ENCODE measurements at places on chromosomes 6 and 20. TPM values are rescaled to one million over a fixed set of nuclear protein-coding genes. Genes with fewer than 3 reads are reported as not detected.
A peak's percentile ranks its signal among the peaks of the same experiment; 100 is the strongest.

Gene PBOV1
- total RNA-seq = not detected

Gene MUC21
- total RNA-seq = 2.1 TPM

Gene ZNF165
- total RNA-seq = 2.9 TPM

Gene SNAP91
- not detected for total RNA-seq

- H3K4me3 ChIP-seq = no peak overlapping the region
- no peak for DNase-seq
- no peaks in the 10 kb centered on the region for H3K4me1 ChIP-seq
- no peaks in the 10 kb centered on the region for H3K27me3 ChIP-seq
- H3K27ac ChIP-seq = no peak overlapping the region
- H3K36me3 ChIP-seq = no peaks in the 10 kb centered on the region
Observed at GRCh38 chr6:91730710-91731109, 1143.8 kb upstream of the MAP3K7 start.

- H3K4me3 ChIP-seq = no peak overlapping the region
- DNase-seq = no peak
- no peaks in the 10 kb centered on the region for H3K4me1 ChIP-seq
- H3K27ac ChIP-seq = no peak overlapping the region
Observed at GRCh38 chr6:111242452-111242851, 155.1 kb downstream of the SLC16A10 start.

GRCh38 chr20:25394276-25394675 is 3.6 kb upstream of the ABHD12 start:
- peaks cover 8% of the 10 kb centered on the region for H3K4me1 ChIP-seq
- no peak overlapping the region for H3K27ac ChIP-seq
- H3K4me3 ChIP-seq = no peak overlapping the region
- no peak for DNase-seq
- no peaks in the 10 kb centered on the region for H3K27me3 ChIP-seq
- H3K36me3 ChIP-seq = no peaks in the 10 kb centered on the region

DNA sequence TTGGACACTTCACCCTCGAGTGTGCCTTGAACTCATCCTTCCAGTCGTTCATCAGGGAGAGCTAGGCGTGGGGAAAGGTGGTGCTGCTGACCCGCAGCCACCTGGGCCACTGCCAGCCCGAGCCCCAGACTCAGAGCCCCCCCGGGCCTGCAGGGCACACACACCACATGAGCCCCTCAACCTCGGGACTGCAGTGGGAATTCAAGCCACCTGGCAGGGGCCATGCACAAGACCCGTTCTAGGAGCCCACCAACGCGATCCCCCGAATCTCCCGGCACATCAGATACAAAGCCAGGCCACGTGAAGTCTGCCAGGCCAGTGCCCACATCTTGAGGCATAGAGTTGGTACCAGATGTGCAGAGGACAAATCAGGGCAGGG is 2.8 kb downstream of the ZNF512B start:
- H3K36me3 ChIP-seq = peaks cover 29% of the 10 kb centered on the region
- no peaks in the 10 kb centered on the region for H3K27me3 ChIP-seq
- peaks cover 16% of the 10 kb centered on the region for H3K4me1 ChIP-seq
- DNase-seq = peak; percentile 63
- H3K27ac ChIP-seq = no peak overlapping the region

GRCh38 chr20:54622333-54623295 is 147.2 kb downstream of the DOK5 start:
- no peaks in the 10 kb centered on the region for H3K27me3 ChIP-seq
- H3K27ac ChIP-seq = no peak overlapping the region
- no peak for DNase-seq
- no peaks in the 10 kb centered on the region for H3K36me3 ChIP-seq

- no peaks in the 10 kb centered on the region for H3K27me3 ChIP-seq
- no peaks in the 10 kb centered on the region for H3K4me1 ChIP-seq
- H3K4me3 ChIP-seq = no peak overlapping the region
- no peak for DNase-seq
- peaks cover under 1% of the 10 kb centered on the region for H3K36me3 ChIP-seq
Observed at GRCh38 chr6:29739136-29739881, 16.1 kb downstream of the HLA-F start.

DNA sequence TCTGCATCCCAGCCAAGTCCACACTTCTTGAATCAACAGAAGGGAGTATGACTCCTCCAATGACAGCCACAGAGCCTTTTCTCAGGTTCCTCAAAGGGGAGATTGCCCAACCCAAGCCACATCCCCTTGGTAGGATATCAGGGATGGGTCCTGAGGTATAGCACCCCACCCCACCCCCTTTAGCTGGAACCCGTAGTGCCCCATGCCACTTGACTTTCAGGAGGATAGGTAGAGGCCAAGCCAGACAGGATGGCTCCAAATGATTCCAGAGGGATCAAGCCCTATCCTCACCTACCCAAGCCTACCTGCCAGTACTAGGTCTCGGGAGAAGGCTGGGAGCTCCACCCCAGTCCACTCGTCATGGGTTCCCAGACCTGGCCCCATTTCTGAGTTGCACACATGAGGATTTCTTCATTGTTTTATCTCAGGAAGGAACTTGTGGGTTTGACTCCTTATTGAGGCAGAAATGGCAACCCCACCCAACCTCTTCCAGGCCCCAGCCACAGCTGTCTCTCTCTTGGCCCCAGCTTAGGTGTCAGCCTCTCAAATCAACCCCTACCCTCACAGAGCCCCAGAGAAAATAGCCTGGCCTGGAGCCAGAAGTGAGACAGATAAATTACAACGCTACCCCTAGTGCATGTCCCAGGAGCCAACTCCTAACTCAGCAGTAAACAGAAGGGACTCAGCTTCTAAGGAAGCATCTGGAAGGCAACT is 3.6 kb downstream of the CCND3 start:
- H3K27ac ChIP-seq = peak overlapping the region; percentile 91
- DNase-seq = peak; percentile 57
- peaks cover 61% of the 10 kb centered on the region for H3K4me1 ChIP-seq
- H3K27me3 ChIP-seq = no peaks in the 10 kb centered on the region
- no peak overlapping the region for H3K4me3 ChIP-seq

DNA sequence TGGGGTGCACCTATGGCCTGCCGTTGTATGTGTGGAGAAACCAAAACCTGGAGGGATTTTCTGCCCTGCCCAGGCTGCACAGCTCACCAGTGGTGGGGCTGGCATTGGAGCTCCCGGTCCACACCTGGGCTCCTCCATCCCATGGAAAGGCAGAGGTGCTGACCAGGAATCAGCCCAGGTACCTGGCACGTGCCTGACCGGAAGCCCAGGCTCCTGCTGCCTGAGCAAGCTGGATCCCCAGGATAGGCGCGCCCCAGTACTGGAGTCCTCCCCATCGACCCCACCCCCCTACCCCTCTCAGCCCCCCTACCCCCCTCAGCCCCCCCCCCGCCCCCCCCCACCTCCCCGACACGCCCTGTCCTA is 39.9 kb upstream of the HMGA1 start:
- H3K27ac ChIP-seq = no peak overlapping the region
- no peaks in the 10 kb centered on the region for H3K36me3 ChIP-seq
- no peaks in the 10 kb centered on the region for H3K27me3 ChIP-seq
- H3K4me1 ChIP-seq = peaks cover 3% of the 10 kb centered on the region

- no peak overlapping the region for H3K4me3 ChIP-seq
- no peaks in the 10 kb centered on the region for H3K27me3 ChIP-seq
- H3K36me3 ChIP-seq = no peaks in the 10 kb centered on the region
- DNase-seq = no peak
- no peak overlapping the region for H3K27ac ChIP-seq
Observed at GRCh38 chr6:48563433-48563832, 452.4 kb upstream of the PTCHD4 start.

All from upper lobe of left lung (tissue), 6 donors.